Activated CD4-positive, CD25-positive, alpha-beta regulatory T cell treated with anti-CD3 and anti-CD28 coated beads, Interleukin-2, amount 50 U/mL, for 72 hours (primary cell): ENCODE measurements at places on chromosomes 11 and 22.

DNA sequence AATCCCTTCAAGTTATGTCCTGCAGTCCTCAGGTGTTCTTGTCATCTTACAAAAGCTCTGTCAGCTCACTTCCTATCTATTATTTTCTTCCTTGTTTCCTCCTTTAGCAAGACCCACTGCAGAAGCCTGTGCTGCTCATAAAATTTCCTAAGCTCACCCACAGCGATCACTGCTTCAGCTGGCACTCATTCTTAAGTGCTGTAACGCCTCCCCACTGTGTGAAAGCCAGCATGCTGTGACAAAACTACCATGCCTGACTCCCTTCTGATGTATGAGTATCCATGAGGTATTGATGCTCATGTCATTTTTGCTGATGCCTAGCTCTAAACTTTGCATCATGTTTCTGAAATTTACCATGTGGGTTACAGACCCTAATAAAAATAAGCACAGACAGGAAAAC is 41.5 kb upstream of the CNTN5 start:
- no peak for DNase-seq

DNA sequence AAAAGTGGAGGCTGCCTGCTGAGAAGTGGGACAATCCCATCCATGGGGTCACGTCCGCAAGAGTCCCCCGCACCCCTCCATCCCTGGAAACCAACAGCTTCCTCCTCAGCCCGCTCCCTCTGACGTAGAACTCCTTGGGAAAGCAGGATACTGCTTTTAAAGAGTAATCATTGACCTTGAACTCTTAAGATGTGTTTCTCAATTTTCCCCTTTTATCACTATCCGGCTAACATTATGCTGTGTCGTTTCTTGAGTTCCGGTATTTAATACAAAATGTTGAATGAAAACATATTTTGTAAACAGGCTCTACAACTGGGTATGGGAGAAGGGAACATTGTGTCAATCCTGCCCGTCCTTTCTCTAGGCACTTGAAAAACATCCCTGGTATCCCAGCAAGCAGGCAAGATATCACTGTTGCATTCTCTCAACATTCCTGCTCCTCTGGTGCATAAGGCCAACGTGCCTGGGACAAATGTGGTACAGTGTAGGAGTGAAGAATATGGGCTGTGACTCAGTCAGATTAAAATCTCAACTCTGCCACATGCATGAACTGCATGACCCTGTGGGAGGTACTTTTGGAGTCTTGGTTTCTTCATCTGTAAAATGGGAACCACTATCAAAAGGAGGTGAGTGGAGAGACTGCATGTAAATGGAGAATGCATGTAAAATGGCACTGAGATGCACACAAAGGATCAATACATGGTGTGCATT is 52.8 kb downstream of the WT1 start:
- no peak for DNase-seq

- no peak for DNase-seq
These were observed 1.7 kb downstream of the TOM1 start for GRCh38 chr22:35301372-35301874.

GRCh38 chr11:80521592-80521991 is 1080.8 kb upstream of the TENM4 start:
- no peak for DNase-seq

DNA sequence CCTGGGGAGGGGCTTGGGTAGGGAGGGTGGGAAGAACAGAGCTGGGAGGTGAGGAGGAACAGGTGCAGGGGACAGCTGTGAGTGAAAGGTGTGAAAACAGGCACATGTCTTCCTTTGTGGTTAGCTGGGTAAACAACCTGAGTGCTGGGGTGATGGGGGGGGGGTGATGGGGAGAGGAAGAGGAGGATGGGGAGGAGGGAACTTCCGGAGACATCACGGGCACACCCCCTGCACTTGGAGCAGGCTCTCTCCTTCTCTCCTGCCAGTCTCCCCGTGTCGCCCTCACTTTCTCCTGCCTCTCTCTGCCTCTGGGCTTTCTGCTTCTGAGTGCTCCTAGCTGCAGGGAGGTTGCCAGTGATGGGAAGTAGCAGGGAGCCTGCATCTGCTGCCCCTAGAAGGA is 8.8 kb downstream of the CXCR5 start:
- no peak for DNase-seq

GRCh38 chr11:75591966-75592365 is 29.9 kb downstream of the SERPINH1 start:
- DNase-seq = no peak

DNA sequence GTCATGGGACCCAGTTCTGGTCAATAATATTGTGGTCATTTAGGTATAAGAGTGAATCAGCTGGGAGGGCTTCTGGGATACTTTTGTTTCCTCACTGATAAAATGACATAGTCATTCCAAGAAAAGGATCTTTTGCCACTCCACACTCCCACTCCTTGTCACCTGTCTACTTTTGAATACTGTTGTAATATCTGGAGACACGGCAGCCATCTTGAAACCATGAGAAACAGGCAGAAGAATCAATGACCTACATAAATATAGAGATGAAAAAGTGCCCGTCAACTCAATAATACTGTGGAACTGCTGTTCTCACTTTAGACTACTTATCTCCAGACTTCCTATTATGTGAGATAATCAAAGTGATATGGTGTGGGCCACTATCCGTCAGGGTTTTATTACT is 154.2 kb downstream of the CCDC34 start:
- DNase-seq = no peak

- no peak for DNase-seq
These were observed 42.1 kb upstream of the CSNK2A3 start for GRCh38 chr11:11395126-11395525.

DNA sequence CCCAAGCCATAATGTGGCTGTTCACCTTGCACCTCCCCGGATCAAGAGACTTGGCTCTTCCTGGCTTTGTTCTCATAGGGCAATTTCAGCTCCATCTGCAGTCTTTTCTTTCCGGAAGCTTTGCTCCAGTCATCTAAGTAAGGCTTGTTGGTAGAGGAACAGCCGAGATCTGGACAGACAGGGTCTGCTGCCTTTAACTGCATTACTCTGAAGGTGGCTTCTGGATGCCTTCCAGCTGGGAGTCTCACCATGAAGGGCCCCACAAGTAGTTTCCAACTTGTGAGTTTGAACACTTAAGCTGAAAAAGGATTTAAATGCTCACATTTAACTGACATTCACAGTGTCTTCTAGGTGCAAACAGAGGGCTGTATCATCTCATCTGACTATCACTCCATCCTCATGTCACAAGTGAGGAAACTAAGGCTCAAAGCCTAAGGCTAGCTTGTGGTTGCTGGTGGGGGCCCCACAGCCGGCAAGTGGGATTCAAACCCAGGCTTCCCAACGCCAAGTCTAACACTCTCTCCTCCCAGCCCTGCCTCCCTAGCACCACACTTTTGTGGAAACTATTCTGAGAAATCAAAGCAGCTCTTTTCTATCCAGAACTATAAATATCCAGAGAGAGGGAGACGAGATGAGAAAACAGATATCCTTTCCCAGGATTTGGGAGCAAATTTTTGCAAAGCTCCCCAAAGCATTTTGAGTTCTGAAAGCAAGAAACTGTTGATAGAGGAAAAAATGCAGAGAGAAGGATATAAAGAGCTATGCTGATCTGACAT is 58.4 kb downstream of the GALNT18 start:
- DNase-seq = no peak

- no peak for DNase-seq
These were observed 5.2 kb downstream of the CYTH4 start for GRCh38 chr22:37287550-37287951.

DNA sequence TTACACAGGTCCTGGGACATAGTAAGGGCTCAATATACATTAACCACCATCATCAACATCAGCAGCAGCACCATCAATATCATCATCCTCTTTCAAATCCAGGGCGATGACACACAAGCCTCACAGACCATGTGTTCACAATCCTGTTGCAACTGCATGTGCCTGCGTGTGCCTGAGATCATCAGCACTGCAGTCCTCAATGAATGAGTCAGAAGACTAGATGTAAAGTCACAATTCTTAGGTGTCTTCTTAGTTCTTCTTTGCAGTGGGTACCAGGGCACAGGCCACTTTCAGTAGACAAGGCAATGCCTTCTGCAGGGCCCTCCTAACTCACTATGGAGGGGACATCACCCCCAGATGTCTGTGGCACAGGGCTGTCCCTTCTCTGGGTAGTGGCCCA is 111.1 kb downstream of the MYO18B start:
- DNase-seq = no peak

GRCh38 chr22:49086181-49086580 is 741.5 kb downstream of the BRD1 start:
- no peak for DNase-seq

DNA sequence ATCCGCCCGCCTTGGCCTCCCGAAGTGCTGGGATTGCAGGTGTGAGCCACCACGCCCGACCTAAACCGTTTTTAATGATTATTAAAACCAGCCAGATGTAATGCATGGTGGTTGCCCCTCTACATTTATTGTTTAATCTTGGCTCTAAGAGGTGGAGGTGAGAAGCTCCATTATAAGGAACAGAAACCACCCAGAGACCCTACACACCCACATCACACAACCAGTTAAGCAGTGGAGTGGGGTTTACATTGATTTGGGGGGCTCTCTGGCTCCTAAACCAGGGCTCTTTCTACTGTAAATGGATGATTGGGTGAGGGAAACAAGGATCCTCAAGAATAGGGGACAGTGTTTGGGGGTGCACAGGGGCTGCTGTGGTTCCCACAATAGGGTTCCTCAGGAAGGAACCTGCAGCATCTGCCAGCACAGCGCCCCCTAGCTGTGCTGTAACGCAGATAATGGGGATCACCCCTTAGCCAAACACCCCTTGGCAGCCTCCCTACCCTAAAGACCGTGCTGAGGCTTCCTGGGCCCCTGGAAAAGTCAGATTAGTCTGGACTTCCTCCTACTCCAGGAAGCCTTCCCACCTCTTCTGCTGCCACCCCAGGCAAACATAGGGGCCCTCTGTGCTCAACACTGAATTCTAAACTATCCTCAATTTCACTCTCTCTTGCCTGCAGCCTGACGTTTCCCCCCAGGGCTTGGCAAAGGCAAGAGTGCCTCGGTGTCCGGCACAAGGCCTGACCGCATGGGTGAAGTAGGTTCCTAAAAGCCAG is 2.4 kb downstream of the MPST start:
- peak; percentile 67 for DNase-seq

GRCh38 chr11:9029422-9029821 is 25.6 kb upstream of the NRIP3 start:
- no peak for DNase-seq

DNA sequence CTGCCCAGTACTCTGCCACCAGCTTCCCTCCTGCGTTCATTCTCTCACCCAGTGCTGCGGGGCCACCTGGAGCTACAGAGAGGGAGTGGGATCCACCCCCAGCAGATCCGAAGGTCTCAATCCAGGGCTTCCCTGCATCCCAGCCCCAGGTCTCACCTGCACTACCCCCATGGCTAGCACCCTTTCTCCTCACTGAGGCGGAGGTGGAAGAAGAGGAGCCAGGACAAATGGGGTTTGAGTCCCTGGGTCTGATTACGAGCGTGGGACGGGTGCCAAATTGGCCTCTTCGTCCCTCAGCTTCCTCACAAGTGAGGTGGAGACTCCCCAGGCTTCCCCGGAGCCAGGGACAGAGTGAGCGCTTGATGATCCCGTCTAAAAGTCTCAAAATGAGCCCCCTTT is 64.2 kb downstream of the NFAM1 start:
- no peak for DNase-seq
